ENCODE measurements at places on chromosomes 4 and X. TPM values are rescaled to one million over a fixed set of nuclear protein-coding genes. Genes with fewer than 3 reads are reported as not detected.
A peak's percentile ranks its signal among the peaks of the same experiment; 100 is the strongest.

GRCh38 chrX:42955349-42955748 is 177.4 kb upstream of the PPP1R2C start:
- peak overlapping the region; percentile 42 for H3K27ac ChIP-seq
- no peak overlapping the region for H3K4me3 ChIP-seq
- no peaks in the 10 kb centered on the region for H3K27me3 ChIP-seq
- DNase-seq, result no peak
- no peaks in the 10 kb centered on the region for H3K36me3 ChIP-seq
- H3K4me1 ChIP-seq, result peaks cover 20% of the 10 kb centered on the region

- DNase-seq, result no peak
- no peak overlapping the region for H3K4me3 ChIP-seq
- H3K27me3 ChIP-seq, result peaks cover 49% of the 10 kb centered on the region
- H3K36me3 ChIP-seq, result no peaks in the 10 kb centered on the region
- H3K27ac ChIP-seq, result no peak overlapping the region
- H3K4me1 ChIP-seq, result peaks cover 13% of the 10 kb centered on the region
Observed at GRCh38 chr4:53905276-53905940, 159.0 kb downstream of the CHIC2 start.

DNA sequence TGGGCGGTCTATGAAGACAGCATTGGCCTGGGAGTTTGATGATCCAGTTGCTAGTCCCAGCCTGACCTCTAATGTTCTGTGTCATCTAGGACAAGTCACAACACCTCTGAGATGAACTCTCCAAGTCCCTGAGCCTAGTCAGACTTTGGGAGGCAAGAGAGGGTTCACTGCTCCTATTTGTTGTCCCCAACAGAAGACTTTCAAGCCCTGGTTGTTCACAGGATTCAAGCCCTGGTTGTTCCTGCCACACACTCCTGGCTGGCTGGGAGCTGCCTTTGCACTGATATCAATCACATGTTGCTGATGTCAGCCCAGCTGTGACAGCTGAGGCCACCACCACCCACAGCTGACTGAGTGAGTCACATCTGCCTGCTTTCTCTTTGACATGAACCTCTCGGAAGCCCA is 253.2 kb upstream of the RASGEF1B start:
- H3K4me1 ChIP-seq, result peaks cover 17% of the 10 kb centered on the region
- peaks cover 3% of the 10 kb centered on the region for H3K27me3 ChIP-seq
- H3K36me3 ChIP-seq, result no peaks in the 10 kb centered on the region
- no peak overlapping the region for H3K27ac ChIP-seq

GRCh38 chr4:170008371-170008770 is 17.8 kb downstream of the MFAP3L start:
- H3K36me3 ChIP-seq, result no peaks in the 10 kb centered on the region
- H3K27me3 ChIP-seq, result peaks cover 9% of the 10 kb centered on the region
- H3K4me3 ChIP-seq, result no peak overlapping the region
- H3K27ac ChIP-seq, result no peak overlapping the region
- DNase-seq, result no peak

GRCh38 chr4:30094887-30095286 is 625.3 kb upstream of the PCDH7 start:
- no peaks in the 10 kb centered on the region for H3K36me3 ChIP-seq
- no peaks in the 10 kb centered on the region for H3K4me1 ChIP-seq
- H3K4me3 ChIP-seq, result no peak overlapping the region
- no peak for DNase-seq

GRCh38 chrX:63128509-63128908 is 222.6 kb downstream of the SPIN4 start:
- H3K27me3 ChIP-seq, result no peaks in the 10 kb centered on the region
- no peaks in the 10 kb centered on the region for H3K4me1 ChIP-seq
- DNase-seq, result peak; percentile 43
- H3K27ac ChIP-seq, result no peak overlapping the region

DNA sequence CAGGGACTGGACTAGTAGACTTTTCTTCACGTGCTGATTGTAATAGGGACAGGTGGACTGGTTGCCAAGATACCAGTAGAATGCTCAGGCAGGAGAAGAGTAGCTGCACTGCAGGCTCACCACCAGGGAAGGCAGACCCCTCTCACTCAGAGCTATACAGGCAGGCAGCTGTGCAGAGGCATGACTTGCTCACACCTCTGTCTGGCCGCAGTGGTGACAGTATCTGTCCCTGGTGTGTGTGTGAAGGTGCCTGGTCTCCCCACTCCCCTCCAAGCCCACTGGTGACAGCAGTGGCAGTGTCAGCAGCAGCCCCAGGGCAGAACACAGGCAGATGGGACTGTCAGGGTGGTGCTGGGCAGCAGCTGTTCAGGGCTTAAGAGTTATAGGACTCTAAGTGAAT is 140.7 kb downstream of the RPS6KA6 start:
- DNase-seq, result no peak
- H3K4me3 ChIP-seq, result no peak overlapping the region
- H3K4me1 ChIP-seq, result no peaks in the 10 kb centered on the region
- H3K27ac ChIP-seq, result no peak overlapping the region
- no peaks in the 10 kb centered on the region for H3K36me3 ChIP-seq

- no peak for DNase-seq
- H3K4me3 ChIP-seq, result no peak overlapping the region
- no peaks in the 10 kb centered on the region for H3K36me3 ChIP-seq
- no peaks in the 10 kb centered on the region for H3K27me3 ChIP-seq
Observed at GRCh38 chrX:6004529-6004928, 224.1 kb downstream of the NLGN4X start.

DNA sequence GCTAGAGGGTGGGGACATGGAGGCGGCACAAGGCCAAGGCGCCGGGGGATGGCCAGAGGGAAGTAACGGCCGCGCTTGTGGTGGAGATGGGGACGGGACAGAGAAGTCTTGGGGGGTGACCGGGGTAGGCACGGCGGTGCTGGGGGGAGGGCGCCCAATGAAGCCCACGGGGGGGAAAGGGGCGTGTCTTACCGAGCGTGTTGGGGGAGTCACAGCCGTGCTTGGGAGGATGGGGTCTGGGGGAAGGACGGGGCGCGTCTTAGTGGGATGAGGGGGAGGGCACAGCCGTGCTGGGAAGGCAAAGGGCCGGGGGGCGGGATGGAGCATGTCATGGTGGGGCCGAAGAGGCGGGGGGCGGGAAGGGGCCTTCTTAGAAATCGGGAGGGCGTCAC is 952 bp downstream of the ARSD start:
- H3K27ac ChIP-seq, result no peak overlapping the region
- peaks cover 1% of the 10 kb centered on the region for H3K36me3 ChIP-seq
- no peak overlapping the region for H3K4me3 ChIP-seq
- H3K4me1 ChIP-seq, result no peaks in the 10 kb centered on the region
- DNase-seq, result no peak

DNA sequence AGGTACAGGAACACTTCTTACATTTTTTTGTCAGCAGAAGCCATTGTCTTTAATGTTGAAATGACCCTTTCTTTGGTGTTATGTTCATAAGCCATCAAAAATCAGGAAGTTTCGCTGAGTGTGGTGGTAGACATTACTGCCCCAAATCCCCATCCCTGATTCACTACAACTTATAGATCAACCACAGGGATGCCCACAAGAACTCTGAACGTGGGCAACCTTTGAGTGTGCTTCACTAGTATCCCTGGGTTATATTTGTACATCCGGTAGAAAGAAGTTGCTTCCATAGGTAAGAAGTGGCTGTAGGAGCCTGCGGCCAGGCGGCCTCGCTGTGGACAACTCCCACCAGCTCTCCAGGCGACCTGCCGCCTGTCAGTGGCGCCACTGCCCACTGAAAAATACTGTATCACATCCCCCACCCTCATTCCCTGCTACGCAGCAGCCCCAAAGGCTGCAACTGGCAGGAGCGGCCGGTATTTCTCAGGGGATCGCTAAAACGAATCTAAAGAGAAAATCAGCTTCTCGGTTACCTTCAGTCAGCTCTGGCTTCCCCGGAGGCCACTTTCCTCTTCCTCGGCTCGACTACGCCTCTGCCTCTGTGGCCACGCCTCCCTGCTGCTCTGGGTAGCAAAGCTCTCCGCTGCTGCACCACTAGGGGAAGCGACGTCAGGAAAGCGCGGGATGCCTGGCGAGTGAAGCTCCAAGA is 13.9 kb upstream of the ETDC start:
- peaks cover 18% of the 10 kb centered on the region for H3K4me1 ChIP-seq
- peaks cover 2% of the 10 kb centered on the region for H3K36me3 ChIP-seq
- H3K27ac ChIP-seq, result peak overlapping the region; percentile 85
- H3K27me3 ChIP-seq, result no peaks in the 10 kb centered on the region

DNA sequence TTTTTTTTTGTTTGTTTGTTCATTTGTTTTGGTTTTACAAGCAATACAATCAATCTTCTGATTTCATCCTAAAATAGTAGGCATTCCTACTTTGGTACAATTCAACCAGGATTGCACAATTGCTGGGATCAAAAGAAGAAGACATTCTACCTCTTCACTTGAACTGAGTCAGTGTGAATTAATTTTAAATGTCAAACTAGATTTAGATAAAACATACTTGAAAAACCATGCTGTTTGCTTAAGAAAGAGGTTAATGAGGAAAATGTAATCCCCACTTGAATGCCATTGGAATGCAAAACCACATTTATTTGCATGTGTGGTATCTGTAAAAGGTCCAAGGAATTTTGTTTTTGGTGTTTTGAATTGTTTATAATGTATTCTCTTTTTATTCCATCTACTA is 40.5 kb downstream of the HAND2 start:
- no peak overlapping the region for H3K27ac ChIP-seq
- DNase-seq, result no peak
- H3K4me1 ChIP-seq, result peaks cover 10% of the 10 kb centered on the region
- no peaks in the 10 kb centered on the region for H3K36me3 ChIP-seq
- H3K27me3 ChIP-seq, result peaks cover 14% of the 10 kb centered on the region

GRCh38 chrX:136115904-136116297 is 31.4 kb upstream of the FHL1 start:
- peak; percentile 6 for DNase-seq
- no peak overlapping the region for H3K27ac ChIP-seq
- no peaks in the 10 kb centered on the region for H3K4me1 ChIP-seq
- no peaks in the 10 kb centered on the region for H3K27me3 ChIP-seq

- DNase-seq, result no peak
- H3K27ac ChIP-seq, result no peak overlapping the region
- H3K27me3 ChIP-seq, result no peaks in the 10 kb centered on the region
- no peaks in the 10 kb centered on the region for H3K36me3 ChIP-seq
- no peak overlapping the region for H3K4me3 ChIP-seq
- H3K4me1 ChIP-seq, result no peaks in the 10 kb centered on the region
Observed at GRCh38 chrX:15515931-15516330, 15.3 kb downstream of the BMX start.

The HTN1 gene
- total RNA-seq, result not detected

The TMPRSS11A gene
- not detected for total RNA-seq
